ENCODE measurements at places on chromosomes 3 and 15. TPM values are rescaled to one million over a fixed set of nuclear protein-coding genes. Genes with fewer than 3 reads are reported as not detected.

AMOTL2 gene
- total RNA-seq = 150 TPM

C3orf70 gene
- total RNA-seq = 5.7 TPM

RTP3 gene
- not detected for total RNA-seq

- DNase-seq = no peak
Observed at GRCh38 chr3:40470701-40471100, 6.2 kb upstream of the ZNF619 start.

GRCh38 chr15:85488997-85489396 lies 108.6 kb downstream of the AKAP13 start:
- no peak for DNase-seq

DNA sequence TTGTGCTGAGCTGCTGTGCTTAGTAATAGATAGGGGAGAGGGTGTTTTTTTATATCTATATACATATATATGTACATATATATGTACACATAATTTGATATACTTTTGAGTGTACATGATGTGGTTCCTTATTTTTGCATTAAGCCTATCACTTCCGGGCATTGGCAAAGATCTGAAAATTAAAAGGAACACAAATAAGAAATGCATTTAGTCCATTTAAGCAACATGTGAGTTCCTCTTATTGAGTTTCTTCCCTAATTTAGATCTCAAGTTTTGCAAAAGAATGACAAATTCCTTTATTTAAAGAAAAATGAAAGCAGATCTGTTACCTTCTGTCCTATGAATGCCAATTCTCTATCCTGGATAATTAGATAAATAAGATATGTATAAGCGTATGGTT lies 435.1 kb downstream of the LPP start:
- no peak for DNase-seq

GRCh38 chr3:164408326-164408725 lies 670.0 kb downstream of the SI start:
- DNase-seq = no peak
